Stimulated activated CD8-positive, alpha-beta memory T cell treated with anti-CD3 and anti-CD28 coated beads, Interleukin-7, amount 100 ng/mL, for 1 hour (primary cell): ENCODE measurements at places on chromosomes 5 and 9.

GRCh38 chr5:2801577-2802525 is 50.4 kb upstream of the IRX2 start:
- no peak for DNase-seq

- DNase-seq, result no peak
Observed at GRCh38 chr9:106620866-106621265, 242.1 kb upstream of the ZNF462 start.

DNA sequence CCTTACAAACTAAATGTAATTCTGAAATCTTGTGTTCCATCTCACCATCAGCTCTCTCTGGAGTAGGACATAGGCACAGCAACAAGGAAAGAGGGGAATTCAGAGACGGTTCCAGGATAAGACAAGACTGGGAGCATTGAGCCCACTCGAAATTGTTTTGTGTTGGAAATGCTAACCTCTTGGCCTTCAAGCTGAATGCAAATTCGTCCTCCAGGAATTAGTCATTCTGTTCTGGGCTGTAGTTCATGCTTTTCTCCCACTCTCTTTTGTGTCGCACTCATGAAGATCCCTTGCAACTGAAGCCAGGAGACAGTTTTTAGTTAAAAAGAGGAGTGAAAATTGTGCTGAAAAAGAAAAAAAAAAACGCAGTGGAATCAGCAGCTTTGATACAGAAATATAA is 121.7 kb upstream of the SEMA6A start:
- no peak for DNase-seq

- no peak for DNase-seq
Observed at GRCh38 chr9:135551031-135551430, 5.1 kb downstream of the OBP2A start.

DNA sequence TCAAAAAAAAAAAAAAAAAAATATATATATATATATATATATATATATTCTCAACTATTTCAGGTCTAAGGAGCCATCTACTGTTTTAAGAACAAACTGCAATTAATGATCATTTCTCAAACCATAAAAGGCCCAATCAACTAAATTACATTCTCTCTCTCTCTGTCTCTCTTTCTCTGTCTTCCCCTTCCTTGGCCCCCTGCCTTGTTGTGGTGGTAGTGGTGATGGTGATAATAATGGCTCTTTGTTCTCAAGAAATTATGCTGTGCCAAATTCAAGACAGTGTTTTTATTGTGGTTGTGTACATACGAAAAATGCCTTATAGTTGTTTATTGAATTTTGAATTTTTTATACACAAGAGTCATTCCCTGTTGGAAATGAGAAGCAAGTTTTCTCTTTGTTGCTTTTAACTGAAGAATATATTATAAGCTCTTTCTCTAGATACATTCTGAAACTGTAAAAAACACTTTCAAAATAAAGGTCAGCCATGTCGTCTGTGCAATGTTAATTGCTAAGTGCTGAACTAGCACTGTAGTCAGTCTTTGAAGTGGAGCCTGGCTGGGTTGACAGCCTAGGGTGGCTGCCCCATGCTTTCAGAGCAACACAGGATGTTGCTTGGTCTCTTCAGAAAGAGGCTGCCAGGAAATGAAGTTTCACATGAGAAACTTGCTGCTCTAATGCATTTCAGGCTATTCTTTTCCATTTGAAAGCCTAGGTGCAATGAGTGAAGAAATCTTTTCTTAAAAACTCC is 96.0 kb downstream of the HINT1 start:
- peak; percentile 13 for DNase-seq

GRCh38 chr9:12554636-12555035 is 138.5 kb upstream of the TYRP1 start:
- no peak for DNase-seq

DNA sequence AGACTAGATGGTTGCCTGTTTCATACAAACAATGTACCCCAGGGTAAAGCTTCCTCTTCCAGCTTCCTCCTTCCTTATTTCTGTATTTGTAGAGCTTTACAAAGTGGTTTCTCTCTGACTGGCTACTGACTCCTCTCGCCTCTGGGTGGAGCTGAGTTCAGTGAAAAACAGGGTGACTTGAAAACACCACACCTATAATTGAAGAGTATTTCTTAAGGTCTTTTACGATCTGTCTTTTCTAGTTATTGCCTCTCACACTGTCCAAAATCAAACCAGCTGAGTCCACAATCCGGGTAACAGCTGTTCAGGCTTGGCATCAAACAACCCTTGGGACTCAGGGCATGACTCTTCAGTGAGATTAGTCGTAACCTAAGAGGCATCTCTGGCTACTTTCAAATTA is 200.4 kb downstream of the ARRDC3 start:
- no peak for DNase-seq
